DND-41 (cell line): ENCODE measurements at places on chromosomes 12 and 14.

- peak; percentile 76 for DNase-seq
Measured at GRCh38 chr12:9634177-9634803, 26.6 kb upstream of the KLRB1 start.

DNA sequence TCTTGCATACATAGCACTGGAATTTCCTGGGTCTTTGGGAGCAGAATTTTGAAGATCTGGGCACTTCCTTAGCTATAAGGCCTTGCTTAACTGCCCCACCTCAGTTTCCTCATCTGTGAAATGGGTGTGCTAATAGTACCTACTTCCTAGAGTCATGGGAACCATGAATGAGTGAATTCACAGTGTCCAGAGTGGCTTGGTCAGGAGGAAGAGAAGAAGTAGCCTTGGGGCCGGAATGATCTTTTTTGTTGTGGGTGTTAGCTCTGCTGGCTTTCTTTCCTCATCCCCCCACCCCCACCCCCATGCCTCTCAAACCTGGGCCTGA lies 2.4 kb downstream of the SH2B3 start:
- no peak for DNase-seq

DNA sequence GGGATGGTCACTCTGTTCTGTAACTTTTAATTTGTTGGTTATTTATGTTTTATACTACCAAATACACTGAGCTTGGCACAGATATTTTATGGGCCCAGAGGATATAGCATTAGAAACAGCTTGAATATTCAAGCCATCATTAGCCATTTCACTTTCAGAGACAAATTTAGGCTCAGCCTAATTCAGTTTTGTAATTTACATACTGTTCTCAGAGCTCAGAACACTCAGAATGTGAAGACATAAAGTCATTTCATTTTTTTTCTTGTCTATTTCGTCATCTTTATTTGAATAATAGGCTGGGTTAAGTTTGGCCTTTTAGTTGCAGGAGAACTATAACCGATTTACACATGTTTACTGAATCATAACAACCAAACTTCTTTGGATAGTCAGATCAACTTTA lies 361.7 kb downstream of the SNAPC1 start:
- DNase-seq: no peak

- no peak for DNase-seq
Measured at GRCh38 chr12:64418209-64418608, 14.0 kb downstream of the XPOT start.

GRCh38 chr12:67410667-67411067 lies 141.5 kb downstream of the CAND1 start:
- DNase-seq: no peak

GRCh38 chr14:101363261-101363555 lies 198.1 kb upstream of the DIO3 start:
- no peak for DNase-seq

DNA sequence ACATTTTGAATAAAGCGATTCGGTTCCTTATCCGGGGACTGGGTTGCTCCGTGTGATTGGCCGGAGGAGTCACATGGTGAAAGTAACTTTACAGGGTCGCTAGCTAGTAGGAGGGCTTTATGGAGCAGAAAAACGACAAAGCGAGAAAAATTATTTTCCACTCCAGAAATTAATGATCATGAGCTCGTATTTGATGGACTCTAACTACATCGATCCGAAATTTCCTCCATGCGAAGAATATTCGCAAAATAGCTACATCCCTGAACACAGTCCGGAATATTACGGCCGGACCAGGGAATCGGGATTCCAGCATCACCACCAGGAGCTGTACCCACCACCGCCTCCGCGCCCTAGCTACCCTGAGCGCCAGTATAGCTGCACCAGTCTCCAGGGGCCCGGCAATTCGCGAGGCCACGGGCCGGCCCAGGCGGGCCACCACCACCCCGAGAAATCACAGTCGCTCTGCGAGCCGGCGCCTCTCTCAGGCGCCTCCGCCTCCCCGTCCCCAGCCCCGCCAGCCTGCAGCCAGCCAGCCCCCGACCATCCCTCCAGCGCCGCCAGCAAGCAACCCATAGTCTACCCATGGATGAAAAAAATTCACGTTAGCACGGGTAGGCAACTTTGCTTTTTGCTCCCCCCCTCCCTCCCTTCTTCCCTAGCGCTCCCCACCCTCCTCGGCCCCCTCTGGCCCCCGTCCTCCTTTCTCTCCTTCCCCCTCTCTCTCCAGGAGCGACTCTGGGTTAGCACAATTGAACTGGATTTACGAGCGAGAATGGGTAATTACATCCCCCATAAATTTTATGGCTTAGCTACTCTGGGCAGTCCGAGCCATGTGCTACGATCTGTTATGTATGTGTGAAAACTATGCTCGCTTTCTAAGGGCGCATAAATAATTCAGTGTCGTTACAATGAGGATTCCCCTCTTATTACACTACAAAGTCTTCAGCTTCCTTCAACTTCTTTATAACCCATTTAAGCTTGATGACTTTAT lies at the start of gene HOXC4:
Gene HOXC4 (plus strand): TSS at position 85 of the 991 bp plus-strand sequence. CDS start 88 bp downstream, at position 173.
- DNase-seq: no peak

- DNase-seq: peak; percentile 29
Measured at GRCh38 chr12:111268738-111269572, 99.9 kb downstream of the PHETA1 start.

DNA sequence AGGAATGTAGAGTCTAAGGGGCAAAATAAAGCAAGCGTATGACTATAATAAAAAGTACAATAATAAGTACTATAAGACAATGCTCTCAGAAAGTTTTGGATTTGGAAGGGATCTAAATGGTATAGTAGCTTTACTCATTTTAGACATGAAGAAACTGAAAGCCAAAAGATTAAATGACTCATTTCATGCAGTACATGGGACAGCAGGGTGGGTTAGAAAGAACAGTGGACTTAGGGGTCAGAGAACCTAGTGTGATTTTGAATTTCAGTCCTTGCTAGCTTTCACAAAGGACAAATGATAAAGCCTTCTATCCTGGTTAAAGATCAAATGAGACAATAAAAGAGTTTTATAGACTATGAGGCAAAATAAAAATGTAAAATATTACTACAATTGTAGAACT lies 6.8 kb upstream of the LEMD3 start:
- no peak for DNase-seq

DNA sequence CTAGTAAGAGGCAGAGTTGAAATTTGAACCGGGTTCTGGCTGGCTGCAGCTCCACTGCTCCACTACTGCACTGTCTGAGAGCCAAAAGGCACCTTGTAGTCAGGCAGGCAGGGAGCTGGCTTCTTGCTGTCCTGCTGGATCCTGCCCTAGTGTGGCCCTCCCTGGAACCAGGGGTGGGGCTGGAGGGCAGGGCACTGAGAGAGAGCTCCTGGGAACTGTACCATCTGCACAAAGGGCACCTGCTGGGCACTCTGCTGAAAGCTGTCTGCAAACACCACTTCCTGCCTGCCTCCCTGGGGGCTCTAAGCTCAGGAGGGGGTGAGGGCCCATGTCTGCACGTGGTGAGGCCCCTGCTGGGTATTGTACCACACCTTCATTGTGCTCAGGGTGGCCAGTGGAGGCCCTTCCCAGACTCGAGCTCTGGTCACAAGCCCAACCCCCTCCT lies 19.0 kb upstream of the TCL1B start:
- DNase-seq: peak; percentile 59

DNA sequence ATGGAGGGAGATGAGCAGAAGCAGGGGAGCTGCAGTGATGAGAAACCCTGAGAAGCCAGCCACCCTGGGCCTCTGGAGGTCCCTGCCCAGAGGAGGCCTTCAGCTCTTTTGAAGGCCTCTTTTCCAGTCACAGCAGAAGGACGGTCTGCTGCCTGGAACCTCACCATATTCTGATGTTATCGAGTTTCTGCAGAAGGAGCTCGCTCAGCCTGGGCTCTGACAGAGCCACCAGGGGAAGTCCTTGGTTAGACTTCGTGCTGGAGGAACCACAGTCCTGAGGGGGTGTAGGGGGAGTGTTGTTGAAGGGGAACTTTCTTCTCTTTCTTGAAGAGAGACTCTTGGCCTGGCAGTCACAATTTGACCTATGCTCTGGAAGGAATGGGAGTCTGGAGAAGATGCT lies 25.1 kb upstream of the BATF start:
- no peak for DNase-seq

DNA sequence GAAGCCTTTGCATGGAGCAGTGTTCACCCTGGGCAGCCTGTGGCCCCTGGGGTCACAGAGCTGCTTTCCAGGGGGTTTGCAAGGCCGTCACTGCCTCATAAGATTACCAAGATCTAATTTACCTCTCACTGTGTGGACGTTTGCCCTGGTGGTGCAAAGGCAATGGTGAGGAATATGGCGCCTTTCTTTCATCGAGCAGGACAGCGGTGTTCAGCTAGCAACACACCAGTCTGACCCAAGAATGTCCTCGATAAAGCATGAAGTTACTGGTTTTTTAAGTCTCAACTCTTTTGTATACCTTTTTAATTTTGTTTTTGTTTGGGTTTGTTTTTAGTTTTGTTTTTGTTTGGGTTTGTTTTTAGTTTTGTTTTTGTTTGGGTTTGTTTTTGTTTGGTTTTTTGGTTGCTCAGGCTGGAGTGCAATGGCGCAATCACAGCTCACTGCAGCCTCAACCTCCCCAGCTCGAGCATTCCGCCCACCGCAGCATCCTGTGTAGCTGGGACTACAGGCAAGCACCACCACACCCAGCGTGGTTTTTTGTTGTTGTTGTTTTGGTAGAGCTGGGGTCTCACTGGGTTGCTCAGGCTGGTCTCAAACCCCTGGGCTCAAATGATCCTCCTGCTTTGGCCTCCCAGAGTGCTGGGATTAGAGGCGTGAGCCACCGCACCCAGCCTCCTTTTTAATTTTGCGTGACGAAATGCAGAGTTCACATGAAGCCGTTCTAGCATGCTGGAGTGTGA lies 57.9 kb downstream of the PPP2R5C start:
- no peak for DNase-seq

- DNase-seq: no peak
Measured at GRCh38 chr12:132400011-132400641, 70.7 kb upstream of the GALNT9 start.

DNA sequence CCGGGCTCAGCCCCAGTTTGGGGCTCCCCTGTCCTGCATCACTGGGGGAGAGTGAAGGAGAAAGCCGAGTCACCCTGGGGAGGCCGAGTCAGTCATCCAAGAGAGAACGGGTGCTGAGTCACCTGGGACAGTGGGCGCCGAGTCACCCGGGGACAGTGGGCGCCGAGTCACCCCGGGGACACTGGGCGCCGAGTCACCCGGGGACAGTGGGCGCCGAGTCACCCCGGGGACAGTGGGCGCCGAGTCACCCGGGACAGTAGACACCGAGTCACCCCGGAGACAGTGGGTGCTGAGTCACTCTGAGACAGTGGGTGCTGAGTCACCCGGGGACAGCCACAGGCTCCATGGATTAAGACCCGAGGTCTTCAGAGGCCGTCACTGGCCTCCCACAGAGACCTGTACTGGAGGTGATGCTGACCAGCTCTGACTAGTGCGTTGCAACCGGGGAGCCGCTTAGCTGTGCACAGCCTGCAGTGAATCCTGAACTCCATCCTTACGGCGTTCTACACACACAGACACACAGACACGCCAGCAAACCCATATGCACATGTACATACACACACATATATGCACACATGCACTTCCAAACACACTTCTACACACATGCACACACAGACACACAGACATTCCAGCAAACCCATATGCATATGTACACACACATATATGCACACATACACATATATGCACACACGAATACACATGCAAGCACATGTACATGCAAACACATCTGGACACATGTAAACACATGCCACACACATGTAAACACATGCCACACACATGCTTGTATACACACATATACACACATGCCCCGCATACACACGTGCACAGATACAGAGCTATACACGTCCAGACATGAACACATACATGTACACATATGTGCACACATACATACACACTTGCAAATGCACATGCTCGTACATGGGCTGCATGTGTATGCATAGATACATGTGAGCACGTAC lies 64.9 kb upstream of the GALNT9 start:
- no peak for DNase-seq

DNA sequence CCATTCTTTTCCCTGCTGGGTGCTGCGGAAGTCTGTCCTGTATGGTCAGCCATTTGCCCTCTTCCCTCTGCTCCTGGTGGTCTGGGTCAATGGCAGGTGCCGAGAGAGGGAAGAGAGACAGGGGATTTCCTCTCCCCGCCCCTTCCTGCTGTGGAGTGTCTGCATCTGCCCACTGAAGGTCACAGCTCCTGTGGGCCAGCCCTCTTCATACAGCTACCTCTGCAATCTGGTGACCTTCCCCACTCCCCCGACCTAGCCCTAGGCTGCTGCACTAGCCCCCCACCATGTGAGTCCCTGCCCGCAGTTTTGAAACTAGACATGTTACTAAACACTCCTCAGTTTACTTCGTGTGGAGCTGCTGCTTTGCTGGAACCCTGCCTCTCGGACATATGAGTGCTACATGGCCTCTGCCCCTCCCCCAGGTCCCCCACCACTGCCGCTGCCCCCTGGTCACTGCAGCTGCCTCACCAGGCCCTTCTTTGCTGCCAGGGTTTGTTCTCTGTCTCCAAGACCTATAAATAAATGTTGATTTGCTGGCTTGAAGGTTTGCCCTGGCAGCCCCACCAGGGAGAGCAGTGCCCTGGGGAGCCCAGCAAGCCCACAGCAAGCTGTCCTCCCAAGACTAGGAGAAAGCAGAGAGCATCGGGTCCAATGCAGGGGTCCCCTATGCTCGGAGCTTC lies 102.9 kb downstream of the DPF3 start:
- no peak for DNase-seq

DNA sequence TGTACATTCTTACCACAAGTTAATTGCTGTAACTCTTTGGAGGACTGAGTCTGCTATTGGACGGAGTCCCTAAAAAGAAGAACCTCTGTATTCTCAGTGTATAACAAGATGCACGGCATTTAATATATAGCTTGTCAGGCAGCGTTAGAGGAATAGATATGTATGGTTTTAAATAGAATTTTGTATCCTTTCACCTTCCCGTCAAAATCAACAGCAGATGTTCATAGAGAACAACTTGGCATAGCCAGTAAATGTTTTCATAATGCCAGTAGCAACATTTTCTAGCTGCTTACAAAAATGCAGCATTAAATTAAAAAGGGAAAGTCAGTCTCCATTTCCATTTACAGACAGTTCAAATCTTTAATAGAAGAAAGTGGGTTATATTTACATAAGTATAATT lies 6.8 kb downstream of the SCYL2 start:
- no peak for DNase-seq

DNA sequence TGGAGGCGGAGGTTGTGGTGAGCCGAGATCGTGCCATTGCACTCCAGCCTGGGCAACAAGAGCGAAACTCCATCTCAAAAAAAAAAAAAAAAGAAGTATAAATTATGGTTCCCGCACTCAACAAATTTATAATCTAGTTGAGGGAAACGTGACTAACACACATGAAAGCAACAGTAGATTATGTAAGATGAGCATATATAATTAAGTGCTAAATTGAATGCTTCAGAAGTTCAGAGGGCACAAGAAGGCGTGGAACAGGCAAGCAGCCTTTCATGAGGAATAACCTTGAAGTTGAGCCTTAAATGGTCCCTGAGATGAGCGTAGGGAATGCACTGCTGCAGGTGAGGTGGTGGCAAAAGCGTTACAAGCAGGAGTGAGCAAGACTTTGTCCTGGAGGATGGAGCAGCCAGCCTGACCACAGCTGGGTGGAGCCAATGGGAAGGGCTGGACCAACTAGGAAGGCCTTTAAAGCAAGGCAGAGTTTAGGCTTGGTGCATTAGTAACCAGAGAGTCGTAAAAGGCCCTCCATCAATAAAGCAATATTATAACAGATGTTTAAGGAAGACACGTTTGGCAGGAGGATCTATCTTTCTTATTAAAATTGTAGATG lies 30.6 kb upstream of the TUBA1A start:
- no peak for DNase-seq
